NCI-H187 (cell line): ENCODE measurements at places on chromosomes 5 and 9.
A peak's percentile ranks its signal among the peaks of the same experiment; 100 is the strongest.

- DNase-seq: no peak
These were observed 39.4 kb downstream of the KLF9 start for GRCh38 chr9:70374962-70375618.

DNA sequence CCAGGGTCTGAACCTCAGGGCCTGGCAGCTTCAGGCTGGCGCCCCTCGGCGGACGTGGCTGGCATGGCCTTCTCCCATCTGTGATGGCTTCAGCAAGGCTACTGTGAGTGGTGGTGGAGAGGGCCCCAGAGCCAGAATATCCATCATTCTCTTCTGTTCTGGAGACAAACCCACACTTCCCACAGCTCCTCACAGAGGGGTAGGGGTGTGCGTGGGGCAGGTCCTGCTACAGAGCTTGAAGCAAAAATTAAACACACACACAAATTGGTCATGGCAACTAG lies 9.6 kb downstream of the GPX3 start:
- DNase-seq: no peak

GRCh38 chr9:95954940-95955339 lies 79.4 kb downstream of the ERCC6L2 start:
- DNase-seq: no peak

- DNase-seq: no peak
These were observed 24.3 kb upstream of the CXCL14 start for GRCh38 chr5:135602882-135603721.

- DNase-seq: no peak
These were observed 803.4 kb upstream of the CDH10 start for GRCh38 chr5:25448190-25448621.

- no peak for DNase-seq
These were observed 64.7 kb downstream of the MEF2C start for GRCh38 chr5:88818296-88818695.

GRCh38 chr5:132662925-132663770 lies 5.2 kb downstream of the IL13 start:
- no peak for DNase-seq

DNA sequence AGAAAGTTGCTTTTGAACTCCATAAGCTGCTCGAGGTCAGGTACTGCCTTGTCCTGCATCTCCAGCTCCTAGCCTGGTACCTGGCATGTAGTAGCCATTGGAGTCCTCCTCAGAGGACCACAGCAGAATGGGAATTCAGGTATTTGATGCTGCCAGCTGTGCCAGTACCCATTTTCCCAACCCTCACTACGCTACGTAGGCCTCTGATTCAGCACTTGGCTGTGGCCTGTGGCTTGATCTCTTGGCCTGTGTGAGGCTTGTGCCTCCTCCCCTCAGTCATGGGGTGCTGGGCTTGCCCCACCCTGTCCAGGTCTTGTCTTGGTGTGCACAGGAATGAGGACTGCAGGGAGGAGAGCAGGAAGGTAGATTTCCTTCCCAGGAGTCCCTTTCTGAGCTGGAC lies 11.8 kb downstream of the OTULIN start:
- no peak for DNase-seq

GRCh38 chr9:109792951-109793546 lies 13.1 kb downstream of the PALM2AKAP2 start:
- no peak for DNase-seq

DNA sequence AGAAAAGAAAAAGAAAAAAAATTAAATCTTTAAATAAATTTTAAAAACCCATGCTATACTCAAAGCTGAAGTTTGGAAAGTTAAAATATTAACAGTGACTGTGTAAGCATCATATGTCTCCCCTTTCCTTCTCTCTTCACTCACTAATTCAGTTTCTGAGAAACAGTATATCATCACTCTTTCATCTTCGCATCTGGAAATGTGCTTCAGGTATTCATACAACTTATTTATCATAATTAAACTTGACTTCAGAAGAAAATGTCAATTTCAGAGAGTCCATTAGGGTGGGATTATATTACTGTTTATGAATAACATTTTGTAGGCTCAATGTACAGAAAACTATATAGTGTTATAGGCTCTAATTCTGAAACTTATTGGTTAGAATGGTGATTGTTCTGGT lies 29.3 kb upstream of the TARS1 start:
- no peak for DNase-seq

GRCh38 chr9:88224938-88225337 lies 86.7 kb upstream of the SPATA31C2 start:
- DNase-seq: no peak

GRCh38 chr5:103389846-103390245 lies 131.3 kb downstream of the MACIR start:
- DNase-seq: no peak

DNA sequence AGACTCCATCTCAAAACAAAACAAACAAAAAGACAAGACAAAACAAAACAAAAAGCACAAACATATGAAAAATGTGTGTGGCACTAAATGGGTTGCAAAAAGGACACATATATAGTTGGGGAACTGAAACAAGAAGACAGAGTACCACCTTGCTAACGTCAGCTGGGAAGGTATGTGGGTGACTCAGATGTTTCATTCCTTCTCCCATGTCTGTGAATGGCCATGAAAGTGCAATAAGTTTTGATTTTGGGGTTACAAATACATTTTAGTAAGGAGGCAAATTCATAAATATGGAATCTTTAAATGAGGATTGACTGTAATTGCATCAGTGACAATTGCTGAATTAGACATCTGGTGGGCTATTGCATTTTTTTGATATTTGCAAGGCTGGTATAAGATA lies 81.6 kb upstream of the KLF4 start:
- DNase-seq: no peak

GRCh38 chr9:16131264-16131663 lies 578.4 kb downstream of the CCDC171 start:
- DNase-seq: no peak

GRCh38 chr5:134004626-134005416 lies at the start of gene VDAC1:
Gene VDAC1, minus strand, starts transcription at chr5:134004975. Its CDS starts 11,963 bp downstream, at chr5:133993012.
- DNase-seq: peak; percentile 28

DNA sequence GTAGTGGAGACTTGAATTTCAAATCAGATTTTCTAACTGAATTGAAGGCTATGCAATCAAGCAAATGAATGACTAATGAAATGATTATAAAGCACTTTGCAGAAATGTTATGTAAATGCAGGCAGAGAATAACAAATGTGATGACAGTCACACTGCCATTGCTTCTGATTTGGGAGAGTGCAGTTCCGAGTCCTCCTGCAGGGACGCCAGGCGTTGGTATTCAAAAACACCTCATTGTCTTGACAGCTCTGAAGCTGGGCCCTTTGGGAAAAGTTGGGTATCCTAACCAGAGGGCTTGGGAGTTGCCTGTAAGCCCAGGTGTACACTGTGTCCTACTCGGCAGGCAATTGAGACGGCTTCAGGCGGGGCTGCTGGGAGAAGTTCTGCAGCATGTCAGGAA lies 57.9 kb downstream of the C5orf15 start:
- DNase-seq: no peak

DNA sequence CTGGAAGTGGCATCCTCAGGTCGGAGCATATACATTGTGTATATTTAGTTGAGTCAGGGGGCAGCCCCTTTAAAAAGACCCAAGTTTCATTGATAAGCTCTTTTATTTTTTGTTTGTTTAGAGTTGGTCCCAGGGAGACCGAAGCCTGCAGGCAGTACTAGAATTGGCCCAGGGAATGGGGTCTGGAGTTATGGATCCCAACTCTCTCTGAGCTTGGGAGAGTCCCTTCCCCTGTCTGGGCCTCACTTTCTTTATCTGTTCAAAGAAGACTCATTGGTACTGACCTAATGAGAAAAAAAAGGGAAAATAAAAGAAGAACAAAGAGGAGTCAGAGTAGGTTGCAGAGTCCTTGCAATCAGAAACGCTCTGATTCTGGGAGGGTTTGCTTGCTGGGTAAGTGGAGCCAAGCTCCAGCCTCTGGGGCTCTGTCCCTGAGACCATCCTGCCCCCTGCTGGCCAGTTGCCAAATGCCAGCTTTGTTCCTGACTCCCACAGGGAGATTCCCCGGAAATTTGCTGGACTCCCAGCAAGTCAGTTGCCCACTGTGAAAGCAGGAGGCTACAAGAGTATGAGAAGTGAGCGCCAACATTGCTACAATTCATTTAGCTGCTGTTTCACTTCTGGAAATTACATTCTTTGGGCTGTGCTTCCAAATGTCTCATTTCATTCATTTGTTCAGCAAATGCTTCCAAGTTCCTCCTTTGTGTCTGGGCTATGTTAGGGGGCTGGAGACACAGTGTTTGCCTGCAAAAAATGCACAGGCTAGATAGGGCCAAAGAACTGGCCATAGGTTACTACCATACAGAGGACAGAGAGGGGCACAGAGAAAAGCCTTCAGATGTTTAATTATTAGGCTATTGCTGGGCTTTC lies 156.2 kb downstream of the MELK start:
- DNase-seq: peak; percentile 60

- peak; percentile 10 for DNase-seq
These were observed 220.0 kb downstream of the PDE4D start for GRCh38 chr5:59673438-59674058.

DNA sequence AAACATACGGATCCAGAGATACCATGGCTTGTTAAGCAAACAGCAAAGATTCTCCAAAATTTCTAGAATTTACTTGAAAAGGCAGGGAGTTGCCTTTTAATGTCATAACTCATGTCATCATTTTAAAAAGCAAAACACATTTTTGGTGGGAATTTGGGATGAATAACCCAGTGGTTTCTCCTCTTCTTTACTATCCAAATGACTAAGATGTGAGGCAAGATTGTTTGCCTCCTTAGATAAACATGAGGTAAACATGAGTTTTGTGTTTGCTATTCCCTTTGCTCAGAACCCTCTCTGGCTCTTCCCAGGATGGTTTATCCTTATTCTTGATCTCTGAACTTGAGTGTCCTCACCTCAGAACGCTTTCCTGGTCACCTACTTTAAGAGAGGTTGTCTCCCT lies 267.0 kb downstream of the EBF1 start:
- no peak for DNase-seq

DNA sequence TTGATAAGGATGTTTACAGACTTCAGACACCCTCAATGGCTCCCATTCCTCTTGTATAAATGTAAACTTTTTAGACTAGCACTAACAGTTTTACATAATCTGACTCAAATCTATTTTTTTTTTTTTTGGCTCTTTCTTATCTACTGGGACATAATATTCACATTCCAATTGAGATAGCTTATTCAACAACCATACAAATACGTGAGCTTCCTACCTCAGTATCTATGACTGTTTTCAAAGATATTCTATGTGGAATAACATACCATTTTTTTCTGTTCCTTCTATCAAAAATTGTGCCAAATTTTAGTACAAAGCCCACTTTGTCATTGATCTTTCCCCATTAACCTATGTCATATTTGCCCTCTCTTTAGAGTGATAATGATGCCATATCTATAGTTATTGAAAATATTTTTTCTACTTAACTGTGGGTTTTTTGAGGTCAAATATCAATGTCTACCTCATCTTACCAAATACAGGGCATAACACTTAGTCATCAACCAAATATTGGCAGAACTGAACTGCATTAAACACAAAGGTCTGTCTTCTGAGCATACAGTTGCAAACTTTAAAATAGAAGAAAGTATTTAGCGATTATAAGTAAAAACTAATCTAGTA lies 482.6 kb downstream of the PTPRD start:
- DNase-seq: no peak
